ENCODE measurements at places on chromosomes 11 and 22.

- no peak for DNase-seq
These were observed 22.5 kb downstream of the CD5 start for GRCh38 chr11:61124574-61125309.

GRCh38 chr11:15987046-15987445, 369.3 kb downstream of the SOX6 start:
- no peak for DNase-seq

- DNase-seq, result no peak
These were observed 62.7 kb upstream of the HORMAD2 start for GRCh38 chr22:30017375-30018223.

DNA sequence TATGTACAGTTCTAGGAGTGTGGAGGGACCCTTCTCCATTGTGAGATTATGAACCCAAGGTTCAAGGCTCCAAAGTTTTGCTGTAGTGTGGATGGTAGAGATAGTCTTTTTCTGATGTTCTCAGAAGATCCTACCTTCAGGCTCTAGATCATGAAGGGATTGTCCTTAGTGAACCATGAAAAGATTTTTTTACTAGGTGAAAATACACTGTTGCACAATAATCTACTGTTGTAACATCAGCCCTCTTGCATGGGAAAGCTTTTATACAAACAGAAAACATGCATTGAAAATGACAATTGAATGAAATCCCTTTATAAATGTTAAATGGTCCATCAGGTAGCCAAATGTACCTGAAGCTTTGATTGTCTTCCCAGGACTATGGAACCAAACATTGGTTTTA, 177.8 kb downstream of the FAM76B start:
- no peak for DNase-seq

DNA sequence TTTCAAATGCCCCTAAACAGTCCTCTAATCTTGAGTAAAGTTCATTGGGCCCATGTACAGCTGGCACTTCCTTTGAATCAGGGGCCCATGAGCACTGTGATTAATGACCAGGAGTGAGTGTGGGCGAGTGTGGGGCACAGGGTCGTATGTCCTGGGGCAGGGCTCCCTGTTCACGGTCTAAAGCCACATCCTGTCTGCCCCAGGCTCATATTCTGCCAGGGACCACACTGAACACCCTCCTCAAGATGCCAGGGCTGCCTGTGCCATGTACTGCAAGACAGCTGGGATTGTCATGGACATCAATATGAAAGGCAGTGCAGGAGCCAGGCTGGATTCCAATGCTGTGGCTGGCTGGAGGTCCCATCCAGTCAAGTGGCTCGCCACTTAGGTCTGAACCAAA, 130.5 kb downstream of the KIRREL3 start:
- no peak for DNase-seq

GRCh38 chr22:20456064-20456721, 18.6 kb upstream of the SCARF2 start:
- peak; percentile 82 for DNase-seq

GRCh38 chr11:2734181-2735052, 34.6 kb upstream of the KCNQ1OT1 start:
- no peak for DNase-seq

GRCh38 chr11:70567680-70568034, 169.3 kb downstream of the CTTN start:
- DNase-seq, result no peak

DNA sequence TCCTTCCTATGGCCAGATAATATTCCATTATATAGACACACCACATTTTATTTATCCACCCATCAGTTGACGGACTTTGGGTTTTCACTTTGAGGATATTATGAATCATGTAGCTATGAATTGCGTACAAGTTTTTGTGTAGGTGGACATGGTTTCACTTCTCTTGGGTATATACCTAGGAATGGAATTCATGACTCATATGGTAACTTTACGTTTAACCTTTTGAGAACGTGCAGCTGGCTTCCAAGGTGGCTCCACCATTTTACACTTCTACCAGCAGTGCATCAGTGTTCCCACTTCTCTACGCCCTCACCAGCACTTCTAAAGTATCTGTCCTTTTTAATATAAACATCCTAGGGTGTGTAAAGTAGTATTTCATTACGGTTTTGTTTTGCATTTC, 112.0 kb downstream of the PLEKHA7 start:
- peak; percentile 52 for DNase-seq

GRCh38 chr11:44389963-44390605, 80.1 kb upstream of the ALX4 start:
- DNase-seq, result no peak

- DNase-seq, result no peak
These were observed 7.2 kb downstream of the FRMD8 start for GRCh38 chr11:65393513-65394079.

DNA sequence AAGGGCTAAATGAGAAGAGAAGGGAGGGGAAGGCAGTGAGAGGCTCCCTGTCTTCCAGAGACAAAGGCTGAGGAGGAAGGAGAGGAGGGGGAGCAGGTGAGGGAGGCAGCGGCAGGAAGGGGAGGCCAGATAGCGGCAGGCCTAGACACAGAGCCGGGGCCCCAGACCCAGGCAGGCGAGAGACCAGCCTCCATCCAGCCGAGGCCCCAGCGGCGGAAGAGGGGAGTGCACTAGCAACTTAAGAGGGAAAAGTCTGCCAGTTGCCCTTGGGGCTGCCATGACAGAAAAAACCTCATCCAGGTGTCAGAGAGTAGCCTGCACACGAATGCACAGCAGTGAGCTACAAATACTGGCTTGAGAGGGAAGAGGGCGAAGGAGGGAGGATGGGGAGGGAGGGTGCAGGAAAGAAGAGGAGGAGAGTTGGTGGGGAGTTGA, 46.7 kb downstream of the IGLL1 start:
- peak; percentile 36 for DNase-seq

GRCh38 chr11:46528445-46529094, 65.3 kb downstream of the AMBRA1 start:
- peak; percentile 31 for DNase-seq

DNA sequence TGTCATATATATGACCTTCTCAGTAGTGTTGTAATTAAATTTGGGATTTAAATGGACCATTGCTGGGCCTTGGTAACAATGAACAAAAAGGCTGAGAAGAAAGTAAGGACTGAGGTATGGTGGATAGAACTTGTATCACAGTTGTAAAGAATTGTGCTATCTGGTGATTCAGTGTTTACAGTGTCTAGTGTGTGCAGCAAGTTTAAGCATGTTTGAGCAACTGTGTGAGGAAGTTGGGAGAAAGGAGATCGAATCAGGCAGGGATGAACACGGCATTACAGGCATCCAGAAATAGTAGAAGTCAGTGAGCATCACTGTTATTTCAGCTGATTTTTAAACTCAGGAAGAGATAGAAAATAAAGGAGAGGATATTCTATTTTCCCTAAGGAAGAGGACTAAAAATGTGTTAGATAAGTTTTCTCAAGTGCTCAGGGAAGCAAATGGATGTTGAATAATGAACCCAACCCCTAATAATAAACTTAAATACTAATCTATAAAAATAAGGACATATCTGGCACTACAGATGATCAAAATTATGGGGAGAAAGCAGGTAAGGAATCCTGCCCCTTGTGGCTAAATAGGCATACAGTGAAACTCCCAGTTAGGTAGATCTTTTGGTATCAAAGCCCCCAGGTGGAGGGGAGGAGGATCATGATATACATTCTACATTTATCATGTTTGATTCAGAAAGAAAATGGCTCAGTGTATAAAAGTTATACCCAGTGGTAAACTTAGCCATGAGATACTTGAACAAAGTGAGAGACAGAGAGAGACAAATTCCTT, 361.0 kb upstream of the ANO3 start:
- no peak for DNase-seq

DNA sequence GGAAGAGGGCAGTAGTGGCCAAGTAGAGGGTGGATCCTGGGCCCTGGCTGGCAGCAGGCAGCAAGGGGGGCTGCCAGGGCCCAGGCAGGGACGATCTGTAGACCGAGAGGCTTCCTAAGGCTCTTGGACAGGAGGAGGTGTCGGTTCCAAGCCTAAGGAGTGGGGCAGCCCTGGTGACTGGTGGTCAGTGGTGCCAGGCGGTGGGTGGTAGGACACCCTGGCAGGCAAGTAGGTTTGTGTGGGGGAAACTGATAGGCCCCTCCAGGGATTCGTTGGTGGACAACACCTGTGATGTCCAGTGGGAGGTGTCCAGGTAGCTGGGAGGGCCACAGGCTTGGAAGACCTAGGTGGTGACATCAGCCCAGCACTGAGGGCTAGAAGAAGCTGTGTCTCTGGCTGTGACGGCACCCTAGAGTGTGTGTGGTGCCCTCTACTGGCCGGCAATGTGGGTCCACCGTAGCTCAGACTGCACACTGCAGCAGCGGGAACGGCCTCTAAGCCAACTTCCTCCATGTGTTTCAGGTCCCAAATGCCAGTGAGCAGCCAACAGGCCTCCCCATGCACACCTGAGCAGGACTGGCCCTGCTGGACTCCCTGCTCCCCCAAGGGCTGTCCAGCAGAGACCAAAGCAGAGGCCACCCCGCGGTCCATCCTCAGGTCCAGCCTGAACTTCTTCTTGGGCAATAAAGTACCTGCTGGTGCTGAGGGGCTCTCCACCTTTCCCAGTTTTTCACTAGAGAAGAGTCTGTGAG, 9.4 kb upstream of the SAMM50 start:
- DNase-seq, result peak; percentile 70

DNA sequence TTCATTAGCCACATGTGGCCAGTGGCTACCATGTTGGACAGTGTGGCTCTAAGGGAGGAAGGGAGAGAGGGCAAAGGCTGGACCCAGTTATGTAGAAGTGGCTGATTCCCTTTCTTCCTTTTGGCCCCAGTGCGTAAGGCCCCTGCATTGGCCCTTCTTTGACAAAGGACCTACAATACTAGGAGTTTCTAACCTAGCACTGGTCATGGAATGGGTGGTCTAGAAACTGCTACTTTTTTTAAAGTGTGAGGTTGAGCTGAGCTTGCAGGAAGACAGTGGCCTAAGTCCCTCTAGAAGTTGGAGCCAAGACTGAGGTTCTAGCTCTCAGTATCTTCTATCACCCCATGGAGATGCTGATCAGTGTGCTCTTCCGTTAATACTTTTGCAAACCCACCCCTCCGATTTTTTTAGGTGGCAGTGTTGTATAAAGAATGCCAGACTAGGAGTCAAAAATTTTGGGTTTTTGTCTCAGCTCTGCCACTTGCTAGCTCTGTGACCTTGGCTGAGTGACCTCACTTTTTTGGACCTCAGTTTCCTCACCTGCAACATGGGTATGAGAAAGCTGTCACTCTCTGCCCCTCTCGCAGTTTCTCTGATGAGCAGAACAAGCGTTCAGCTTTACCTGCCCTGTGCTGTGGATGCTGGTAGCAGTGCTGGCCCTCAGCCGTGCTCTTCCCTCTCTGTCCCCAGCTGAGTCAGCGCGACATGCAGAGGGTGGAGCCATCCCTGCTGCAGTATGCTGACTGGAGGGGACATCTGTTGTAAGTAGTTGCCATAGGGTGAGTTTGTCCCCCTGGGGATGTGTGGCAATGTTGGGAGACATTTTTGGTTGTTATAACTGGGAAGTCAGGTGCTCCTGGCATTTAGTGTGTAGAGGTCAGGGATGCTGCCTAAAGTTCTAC, 6.9 kb downstream of the ACCS start:
- no peak for DNase-seq

- peak; percentile 91 for DNase-seq
These were observed 39.5 kb downstream of the TP53I11 start for GRCh38 chr11:44911029-44911814.

DNA sequence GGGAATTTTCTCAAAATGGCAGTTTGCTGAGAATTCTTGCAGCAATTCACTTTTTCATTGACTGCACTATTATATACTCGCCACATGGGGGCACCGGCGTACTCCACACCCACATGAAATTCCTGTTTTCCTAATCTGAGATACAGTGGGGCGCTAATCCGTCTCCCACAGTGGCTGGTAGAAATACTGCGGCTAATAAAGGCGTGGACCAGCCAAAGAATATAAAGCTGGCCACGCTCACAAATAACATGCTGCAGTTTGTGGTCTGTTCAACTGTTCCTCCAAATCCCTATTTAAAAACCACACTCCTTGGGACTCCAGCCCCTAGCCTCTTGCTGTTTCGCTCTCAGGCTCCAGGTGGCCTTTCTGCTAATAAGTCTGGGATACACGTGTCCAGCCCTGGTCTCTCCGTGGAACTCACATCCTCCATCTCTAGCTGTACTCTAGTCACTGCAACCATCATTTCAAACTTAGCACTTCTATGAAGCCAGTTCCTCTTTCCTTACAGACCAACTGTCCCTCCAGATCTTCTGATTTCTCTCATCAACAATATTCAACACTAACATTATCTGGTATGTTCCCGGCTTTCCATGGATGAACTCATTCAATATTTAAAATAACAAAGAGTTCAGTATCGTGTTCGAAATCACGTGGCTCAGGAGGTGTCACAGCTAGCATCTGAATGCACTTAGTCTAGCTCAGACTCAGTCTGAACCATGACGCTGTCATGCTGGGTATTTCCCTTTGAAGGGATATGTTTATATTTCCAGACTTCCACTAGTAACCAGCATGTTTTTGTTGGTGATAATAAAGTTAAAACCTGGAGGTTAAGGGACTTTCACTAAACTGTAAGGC, 22.0 kb downstream of the TBRG1 start:
- DNase-seq, result peak; percentile 17

DNA sequence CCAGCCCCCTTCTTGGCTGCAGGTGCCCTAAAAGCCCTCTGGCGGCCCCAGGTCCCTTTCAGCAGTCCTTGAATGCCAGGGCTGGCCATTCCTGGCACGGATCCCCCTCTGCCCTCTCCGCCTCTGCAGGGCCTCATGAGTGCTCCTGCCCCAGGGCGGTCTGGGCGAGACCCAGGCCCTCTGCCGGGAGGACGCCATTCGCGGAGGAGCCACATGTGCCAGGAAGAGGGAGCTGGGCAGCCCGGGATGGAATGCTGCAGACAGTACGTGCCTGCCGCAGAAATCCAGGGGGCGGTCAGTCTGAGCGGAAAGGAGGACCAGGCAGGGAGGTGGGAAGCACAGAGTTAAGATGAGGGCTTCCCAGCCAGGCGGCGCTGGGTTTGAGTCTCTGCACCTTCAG, 2.8 kb downstream of the CABP7 start:
- no peak for DNase-seq

DNA sequence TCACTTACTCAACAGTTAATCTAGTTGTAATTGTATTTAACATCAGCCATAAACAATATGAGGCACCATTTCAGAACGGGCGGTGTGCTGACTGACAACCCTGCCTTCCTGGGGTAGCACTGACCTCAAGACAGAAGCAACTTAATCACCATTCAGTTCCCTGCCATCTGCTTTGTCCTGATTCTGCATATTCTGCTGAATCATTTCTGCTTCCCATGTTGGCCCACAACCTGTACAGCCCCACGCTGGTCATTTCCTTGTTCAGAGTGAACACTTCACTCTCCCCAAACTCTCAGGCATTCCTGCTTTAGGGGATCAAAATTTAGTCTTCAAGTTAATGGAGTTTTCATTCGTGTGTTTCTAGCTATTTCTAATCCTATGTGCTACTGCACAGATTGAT, 132.3 kb upstream of the ZBED5 start:
- no peak for DNase-seq

- peak; percentile 65 for DNase-seq
These were observed 7.3 kb downstream of the USP47 start for GRCh38 chr11:11848891-11849746.
